Esophagus muscularis mucosa (tissue), 4 donors: ENCODE measurements at places on chromosomes 1 and 21. TPM values are rescaled to one million over a fixed set of nuclear protein-coding genes. Genes with fewer than 3 reads are reported as not detected.

DNA sequence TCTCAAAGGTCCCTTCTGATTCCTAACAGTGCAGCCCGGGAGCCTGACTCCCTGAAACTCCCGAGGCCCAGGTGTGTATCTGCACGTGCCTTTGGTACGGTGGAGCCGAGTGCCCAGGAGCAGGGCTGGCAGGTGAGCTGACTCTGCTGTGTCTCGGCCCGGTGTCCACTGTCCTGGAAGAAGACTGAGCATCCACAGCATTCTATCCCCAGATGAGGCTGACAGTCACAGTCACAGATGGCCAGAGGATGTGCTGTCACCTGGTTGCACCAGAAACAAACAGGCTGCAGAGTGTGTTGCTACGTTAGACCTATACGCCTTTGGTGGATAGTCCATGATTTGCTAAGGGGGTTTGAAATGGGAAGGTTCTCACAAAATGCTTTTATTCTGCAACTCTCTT lies 9.8 kb downstream of the ETV3L start:
- DNase-seq = no peak

DNA sequence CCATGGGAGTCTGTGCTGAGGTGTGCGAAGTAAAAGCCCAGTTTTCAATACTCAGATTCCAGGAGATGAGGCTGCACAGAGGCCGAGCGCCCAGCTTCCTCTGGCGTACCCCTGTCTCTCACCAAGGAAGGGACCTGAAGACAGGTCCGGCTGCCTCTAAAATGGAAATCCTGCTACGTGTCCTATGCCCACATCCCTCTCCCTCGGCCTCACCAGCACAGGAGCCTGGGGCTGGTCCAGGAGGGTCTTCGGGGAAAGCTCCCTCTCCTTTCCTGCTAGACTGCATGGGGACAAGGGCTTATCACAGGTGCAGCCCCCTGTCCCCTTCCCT lies 392 bp downstream of the MRPL55 start:
- no peak for DNase-seq

GRCh38 chr1:218108034-218108433 lies 177.1 kb upstream of the RRP15 start:
- no peak for DNase-seq

DNA sequence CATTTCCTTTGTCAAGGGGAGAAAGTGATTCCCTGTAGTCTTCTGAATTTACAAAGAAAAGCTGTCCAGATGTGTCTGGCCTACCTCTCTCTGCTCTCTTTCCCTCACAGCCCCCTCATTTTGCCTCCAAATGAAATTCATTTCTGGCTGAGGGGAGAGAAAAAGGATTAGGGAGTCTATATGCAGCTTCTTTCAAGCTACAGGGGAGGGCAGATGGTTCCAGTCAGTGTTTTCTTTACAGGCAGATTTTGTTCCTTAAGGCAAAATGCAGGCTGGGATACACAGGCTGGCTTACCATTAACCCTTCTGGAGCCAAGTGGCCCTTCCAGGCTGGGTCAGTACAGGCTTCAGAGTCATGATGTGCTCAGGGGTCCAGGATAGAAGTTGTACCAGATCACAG lies 198.1 kb upstream of the USP24 start:
- DNase-seq = no peak

DNA sequence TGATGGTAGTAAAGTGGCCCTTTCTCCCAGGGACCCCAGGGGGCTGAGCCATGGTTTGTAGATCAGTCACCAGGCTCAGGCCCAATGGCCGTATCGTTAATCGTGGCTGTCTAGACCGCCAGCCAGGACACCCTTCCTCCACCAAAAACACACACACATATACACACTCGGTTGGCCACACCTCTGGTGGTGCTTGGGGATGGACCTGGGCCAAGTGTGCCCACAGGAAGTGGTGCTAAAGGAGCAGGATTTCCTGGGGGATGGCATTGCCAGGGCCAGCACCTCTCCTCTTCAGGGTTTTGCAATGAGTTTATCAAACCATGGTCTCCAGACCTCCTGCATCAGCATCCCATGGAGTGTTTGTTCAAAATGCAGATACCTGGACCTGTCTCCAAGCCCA lies 36.2 kb downstream of the CITED4 start:
- no peak for DNase-seq

ADORA1 gene
- total RNA-seq = 1.7 TPM

GRCh38 chr1:167714439-167715156 lies 7.2 kb upstream of the MPZL1 start:
- peak; percentile 99 for DNase-seq

ARHGAP30 gene
- 4.6 TPM for total RNA-seq
